ENCODE measurements at places on chromosomes 7 and 10.
A peak's percentile ranks its signal among the peaks of the same experiment; 100 is the strongest.

DNA sequence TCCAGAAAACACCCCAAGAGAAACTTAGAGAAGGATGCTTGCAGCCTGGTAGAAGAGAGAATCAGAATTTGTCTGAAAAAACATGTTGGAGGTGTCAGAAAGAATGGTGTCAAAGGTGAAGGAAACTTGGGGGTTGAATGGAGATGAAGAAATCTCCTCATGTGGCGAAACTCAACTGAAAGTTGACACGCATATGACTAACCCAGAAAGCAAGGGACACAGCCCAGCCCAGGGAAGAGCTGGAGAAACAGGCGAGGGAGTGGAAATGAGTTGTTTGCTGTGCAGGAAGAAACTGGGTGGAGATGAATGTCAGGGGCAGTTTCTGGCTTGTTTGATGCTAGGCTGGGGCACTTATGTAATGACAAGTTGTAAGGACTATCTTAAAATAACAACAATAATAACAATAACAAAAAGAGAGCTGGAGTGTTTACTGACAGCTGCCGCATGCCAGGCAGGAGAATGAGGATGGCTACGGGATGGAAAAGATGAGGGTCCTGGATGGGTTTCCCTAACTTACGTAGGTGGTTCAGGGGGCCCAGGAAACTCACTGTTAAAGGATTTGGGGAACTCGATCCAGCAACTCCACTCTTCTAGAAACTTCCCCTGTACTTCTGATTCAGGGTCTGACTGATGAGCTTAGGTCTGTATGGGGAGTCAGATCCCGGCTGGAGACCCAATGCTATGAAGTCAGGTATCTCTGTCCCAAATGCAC is 57.4 kb downstream of the MAP3K8 start:
- no peak for DNase-seq

DNA sequence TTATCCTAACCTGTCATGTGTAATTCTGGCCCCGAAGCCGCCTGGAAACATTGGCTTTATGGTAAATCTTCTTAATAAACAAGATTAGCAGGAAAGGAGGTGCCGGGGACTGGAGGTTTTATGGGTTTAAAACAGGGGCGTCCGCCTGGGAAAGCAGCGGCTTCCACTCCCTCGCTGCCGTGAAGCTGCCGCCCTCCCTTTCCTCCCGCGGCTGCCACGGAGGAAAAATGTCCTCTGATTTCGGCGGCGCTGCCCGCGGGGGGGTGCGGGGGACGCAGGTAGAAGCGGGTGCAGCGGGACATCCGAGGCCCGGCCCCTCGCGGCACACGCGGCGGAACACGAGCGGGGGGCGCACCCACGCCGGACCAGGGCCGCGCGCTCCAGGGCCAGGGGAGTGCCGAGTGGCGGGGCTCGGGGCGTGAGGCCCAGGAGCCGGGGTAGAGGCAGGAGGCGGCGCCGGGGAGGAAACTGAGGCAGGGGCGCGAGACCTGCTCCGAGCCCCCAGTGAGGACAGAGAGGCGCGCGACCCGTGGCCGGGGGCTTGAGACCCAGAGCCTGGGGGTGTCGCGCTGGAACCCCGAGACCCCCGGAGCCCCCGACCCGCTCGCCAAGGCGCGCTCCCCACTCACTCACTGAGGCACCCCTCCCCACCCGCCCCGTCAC is 993 bp downstream of the PTPRN2 start:
- DNase-seq, result no peak

DNA sequence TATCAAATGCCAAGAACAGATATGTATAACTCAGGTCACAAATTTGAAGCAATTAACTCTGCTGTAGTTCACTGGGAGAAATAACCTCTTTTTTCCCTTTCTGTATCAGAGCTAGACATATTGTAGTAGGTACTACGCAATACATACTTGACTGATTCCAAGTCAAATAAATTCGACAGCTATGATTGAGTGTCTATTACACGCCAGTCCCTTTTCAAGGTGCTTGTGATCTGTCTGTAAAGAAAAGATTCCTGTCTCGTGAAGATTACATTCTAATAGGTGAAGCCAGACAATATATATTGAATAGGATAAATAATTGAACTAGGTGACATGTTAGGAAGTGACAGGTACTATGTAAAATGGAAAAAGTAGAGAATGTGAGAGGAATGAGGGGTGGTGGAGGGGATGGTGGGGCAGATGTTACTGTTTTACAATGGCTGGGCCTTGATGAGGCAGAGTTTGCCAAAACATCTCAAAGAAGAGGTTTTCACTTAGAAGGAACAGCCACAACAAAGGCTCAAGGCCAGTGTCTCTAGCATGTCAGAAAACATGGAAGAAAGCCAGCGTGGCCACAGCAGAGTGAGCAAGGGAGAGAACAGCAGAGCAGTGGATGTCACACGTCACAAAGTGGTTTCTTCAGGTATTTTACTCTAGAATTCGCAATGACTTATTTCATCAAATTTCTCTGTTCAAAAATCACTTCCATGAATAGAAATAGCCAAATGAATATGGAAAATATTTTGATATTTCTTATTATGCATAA is 282.6 kb upstream of the CACNA2D1 start:
- DNase-seq, result no peak

- no peak for DNase-seq
These were observed 95.6 kb downstream of the NEURL1 start for GRCh38 chr10:103589074-103589630.

DNA sequence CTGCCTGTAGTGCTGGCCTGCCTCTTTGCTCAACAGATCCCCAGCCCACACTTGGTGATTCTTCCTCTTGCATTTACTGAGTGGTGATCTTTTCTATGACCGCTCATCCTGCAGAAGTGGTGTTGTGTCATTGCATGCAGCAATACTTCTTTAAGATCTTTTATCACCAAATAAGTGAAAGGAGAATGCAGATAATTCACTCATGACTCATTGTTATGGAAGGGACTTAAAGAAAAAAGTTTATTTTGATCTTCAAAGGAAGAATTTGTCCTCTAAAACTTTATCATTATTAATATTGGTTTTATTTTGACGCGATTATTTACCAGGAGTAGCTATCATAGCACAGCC is 489.1 kb upstream of the CELF2 start:
- no peak for DNase-seq

- DNase-seq, result no peak
These were observed 22.5 kb downstream of the ST8SIA6 start for GRCh38 chr10:17431871-17432311.

- no peak for DNase-seq
These were observed 174.8 kb downstream of the FOXP2 start for GRCh38 chr7:114589436-114589835.

DNA sequence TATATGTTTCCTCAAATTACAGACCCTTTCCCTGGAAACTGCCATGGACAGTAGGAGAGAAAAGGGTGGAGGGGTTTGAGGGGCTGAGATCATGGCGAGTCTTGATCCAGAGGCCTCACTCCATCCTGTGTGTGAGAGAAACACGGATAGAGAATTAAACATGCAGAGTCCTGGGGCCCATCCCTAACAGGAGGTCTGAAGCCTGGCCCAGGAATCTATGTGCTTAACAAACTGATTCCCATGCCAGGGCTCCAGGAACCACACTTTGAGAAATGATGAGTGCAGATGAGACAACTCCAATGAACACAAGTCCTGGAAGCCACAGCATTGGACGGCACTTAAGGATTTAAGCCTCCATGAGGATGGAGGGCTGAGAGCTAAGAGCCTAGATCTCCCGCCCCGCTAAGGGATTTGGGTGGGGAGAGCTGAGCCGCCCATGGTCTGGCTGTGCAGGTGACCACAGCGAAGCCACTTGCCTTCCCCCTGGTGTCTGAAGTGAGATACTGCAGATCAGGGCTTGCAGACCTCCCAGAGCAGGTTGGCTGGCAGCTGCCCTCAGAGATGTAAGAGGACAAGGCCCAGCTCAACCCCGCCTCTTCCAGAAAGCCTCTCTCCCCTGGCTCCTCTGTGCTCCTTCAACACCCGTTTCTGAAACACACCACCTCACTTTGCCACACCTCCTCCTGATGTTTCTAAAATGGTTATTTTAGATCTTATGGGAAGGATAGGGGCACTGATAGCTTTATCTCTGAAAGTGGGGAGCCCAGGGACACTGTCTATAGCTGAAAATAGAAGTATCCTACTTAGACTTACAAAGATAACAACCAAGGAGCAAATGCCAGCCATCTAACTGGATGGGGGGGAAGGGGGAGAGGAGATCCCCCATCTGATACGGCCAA is 24.8 kb upstream of the EIF5AL1 start:
- DNase-seq, result peak; percentile 7

GRCh38 chr7:153021542-153021941 is 262.0 kb downstream of the ACTR3B start:
- DNase-seq, result no peak

- no peak for DNase-seq
These were observed 109.1 kb downstream of the AGMO start for GRCh38 chr7:15452670-15453069.

GRCh38 chr7:117819558-117819957 is 53.7 kb downstream of the CTTNBP2 start:
- no peak for DNase-seq

- no peak for DNase-seq
These were observed 342.3 kb upstream of the ADARB2 start for GRCh38 chr10:2079603-2080078.

DNA sequence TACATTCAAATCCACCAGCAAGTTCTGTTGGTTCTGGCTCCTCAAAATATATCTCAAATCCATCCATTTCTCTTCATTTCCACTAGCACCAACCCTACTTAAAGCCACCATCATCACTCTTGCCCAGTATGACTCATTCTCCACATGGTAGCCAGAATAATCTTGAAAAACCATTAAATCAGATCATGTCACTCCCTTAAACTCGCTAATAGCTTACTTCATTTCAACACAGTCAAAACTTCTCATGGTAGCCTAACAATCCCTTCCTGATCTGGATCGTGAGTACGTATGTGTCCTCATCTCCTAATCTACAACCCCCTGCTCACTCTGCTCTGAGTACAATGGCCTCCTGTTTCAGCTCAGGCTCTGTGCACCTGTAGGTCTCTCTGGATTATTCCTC is 8.7 kb downstream of the EPC1 start:
- no peak for DNase-seq

GRCh38 chr10:804787-805619 is 115.5 kb upstream of the DIP2C start:
- no peak for DNase-seq

DNA sequence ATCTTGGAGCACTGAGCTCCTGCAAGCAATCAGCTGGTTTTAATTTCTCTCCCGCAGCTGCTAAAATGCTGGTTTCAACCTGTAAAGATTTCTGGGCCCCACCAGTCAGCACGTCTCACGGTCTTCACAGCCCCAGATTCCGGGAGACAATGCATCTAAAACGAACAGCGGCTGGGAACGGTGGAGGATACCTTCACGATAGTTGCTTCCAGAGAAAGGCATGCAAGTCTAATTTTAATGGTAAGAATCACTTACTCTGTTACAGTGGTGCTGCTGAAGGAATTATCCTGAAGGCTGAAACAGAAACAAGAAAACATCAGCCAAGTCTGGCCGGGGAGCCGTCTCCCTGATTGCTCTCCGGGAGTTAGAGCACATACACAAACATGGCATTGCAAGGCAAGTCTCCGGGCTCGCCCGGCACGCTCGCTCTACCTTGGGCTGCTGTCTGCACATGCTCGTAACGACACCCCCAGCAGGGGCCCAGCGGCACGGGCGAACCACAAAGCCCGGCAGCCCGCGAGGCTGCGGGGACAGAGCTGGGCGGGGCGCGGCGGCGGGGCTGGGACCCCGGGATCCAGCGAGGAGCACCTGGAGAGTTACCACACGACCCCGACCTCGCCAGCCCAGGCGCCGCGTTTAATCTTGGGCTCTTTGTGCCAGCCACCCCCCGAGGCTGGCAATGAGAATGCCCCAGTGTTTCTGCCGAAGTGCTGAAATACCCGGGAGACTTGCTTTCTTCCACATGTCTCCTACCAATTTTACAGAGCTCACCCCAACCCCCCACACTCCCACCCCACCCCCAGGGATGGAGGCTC is at the start of gene FAM13C:
Gene FAM13C (minus strand): TSS at position 406 of the 815 bp plus-strand sequence. CDS start 89 bp downstream, at position 317.
- DNase-seq, result no peak

DNA sequence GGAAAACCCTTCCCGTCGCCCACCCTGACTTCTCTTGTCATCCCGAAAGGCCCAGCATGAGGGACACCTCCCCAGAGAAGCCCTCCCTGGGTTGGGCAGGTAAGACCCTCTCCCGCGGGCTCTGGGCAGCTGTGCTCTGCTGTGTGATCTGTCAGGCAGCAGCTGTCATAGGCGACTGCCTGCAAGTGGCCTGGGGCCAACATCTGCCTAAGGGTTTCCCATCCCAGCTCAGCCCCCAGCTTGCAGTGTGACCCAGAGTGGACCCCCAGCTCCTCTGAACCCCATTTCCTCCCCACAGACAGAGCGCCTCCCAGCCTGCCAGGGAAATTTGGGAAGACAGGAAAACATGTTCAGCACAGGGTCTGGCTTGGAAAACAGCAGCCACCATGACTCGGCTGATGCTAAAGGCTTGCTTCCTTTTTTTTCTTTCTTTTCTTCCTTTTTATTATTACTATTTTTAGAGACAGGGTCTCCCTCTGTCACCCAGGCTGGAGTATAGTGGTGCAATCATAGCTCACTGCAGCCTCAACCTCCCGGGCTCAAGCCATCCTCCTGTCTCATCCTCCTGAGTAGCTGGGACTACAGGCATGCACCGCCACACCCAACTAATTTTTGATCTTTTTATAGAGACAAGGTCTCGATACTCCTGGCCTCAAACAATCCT is 18.3 kb upstream of the TNRC18 start:
- DNase-seq, result no peak

GRCh38 chr7:134120405-134120804 is 6.7 kb upstream of the LRGUK start:
- no peak for DNase-seq

DNA sequence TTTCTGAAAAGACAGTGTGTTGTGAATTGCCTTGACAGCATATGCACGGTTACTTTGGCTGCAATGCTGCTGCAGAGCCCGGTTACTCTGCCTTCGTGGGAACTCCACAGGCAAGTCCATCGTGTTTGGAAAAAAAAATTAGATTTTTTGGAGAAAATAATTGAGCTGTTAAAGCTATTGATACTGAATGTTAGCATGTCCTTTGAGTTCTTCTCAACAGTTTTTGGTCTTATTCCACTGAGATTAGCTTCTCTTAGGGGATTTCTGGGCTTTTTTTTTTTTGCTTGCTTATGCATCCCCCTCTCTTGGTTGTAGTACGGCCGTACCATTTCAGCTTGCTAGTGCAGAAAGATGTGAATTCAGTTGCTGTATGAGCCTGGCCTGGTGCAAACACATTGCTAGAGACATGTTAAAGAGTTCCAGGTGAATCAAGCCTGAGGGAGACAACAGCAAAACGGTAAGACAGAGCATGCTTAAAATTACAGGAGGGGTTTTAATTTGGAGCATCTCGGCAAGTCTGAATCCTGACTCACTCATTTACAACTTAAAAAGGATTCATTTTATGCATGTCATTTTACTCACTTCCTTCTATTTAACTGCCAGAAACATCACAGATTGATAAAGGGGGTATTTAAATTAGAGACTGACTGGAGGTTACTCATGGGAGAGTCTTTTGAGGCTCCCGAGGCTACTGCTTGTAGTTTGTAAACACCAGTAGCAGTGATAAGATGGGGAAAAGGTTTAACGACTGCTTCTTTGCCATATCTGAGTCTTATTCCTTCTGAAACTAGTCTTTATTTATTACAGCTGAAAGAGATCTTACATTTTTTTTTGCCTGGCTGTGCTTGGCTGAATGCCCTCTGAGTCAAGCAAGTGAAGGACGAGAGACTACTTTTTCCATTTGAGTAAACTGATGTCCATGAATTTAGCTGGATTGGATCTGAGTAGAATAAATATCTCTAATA is 113.7 kb downstream of the CDK14 start:
- no peak for DNase-seq
